ENCODE measurements at places on chromosomes 1 and 21. TPM values are rescaled to one million over a fixed set of nuclear protein-coding genes. Genes with fewer than 3 reads are reported as not detected.

MPL gene
- 0.86 TPM for total RNA-seq

GNPAT gene
- total RNA-seq = 55.7 TPM

SLC6A9 gene
- 70.0 TPM for total RNA-seq

TMPRSS3 gene
- total RNA-seq = not detected

LCE1B gene
- not detected for total RNA-seq

All from placental pericyte (primary cell).